A549 (cell line): ENCODE measurements at places on chromosomes 6 and 20.

DNA sequence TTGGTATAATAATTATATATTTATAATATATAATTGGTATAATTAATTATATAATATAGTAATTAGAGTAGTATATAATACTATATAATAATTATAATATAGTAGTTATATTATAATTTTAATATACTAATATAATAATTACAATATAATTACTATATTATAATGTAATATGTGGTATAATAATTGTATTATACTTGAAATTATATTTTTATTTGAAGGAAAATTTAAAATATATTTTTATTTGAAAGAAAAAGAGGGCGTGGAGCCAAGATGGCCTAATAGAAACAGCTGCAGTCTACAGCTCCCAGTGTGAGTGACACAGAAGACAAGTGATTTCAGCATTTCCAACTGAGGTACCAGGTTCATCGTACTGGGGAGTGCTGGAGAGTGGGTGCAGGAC, 365.9 kb downstream of the MMUT start:
- DNase-seq = no peak

DNA sequence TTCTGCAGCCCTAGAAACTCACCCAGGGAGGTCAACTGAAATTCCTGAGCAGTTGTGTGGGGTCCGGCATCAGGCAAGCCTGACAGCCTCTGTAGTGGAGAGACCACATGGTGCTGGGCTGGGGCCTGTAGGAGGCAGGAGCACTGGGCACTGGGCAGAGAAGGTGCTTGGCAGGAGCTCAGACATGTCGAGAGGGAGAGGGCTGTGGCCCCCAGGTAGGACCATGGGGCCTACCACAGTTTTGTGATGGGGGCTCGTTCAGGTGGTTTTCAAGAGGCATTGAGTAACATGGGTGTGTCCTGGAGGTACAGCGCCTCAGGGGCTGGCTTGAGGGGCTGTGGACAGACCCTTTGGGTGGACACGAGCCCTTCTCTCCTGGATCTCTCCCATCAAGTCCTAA, 15.9 kb downstream of the SLC22A23 start:
- DNase-seq = no peak

- no peak for DNase-seq
These were observed 148.9 kb downstream of the MAFB start for GRCh38 chr20:40540166-40540565.

DNA sequence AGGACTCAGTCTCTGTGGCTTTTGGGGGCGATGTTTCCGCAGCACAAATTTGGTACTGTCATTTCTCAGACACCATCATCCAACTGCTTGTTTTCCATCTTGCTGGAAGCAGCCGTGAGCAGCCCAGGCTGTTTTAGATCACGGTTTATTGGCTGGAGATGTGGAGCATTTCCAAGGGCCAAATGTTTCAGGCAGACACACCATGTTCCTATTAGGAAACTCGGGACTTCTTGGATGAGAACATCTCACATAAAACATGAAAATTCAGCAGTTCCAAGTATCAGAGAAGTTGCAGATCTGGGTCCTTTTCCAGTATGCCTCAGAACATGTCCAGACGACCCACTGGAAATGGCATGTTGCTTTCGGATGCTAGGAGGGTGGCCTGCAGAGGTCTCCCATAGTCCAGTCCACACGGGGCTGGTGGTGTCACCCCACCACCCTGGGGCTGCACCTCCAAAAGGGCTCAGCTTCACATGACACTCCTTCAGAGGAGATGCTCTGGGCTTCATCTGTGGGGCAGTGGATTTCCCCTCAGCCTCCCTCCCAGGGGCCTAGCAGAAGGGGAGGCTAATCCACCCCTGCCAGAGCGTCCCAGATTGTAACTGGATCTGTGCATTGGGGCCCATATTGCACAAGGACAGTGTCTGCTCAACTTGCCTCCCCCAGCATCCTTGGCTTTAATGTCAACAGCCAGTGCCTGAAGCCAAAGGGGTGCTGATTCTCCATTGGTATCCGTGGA, 176.3 kb downstream of the SCP2D1 start:
- DNase-seq = no peak

DNA sequence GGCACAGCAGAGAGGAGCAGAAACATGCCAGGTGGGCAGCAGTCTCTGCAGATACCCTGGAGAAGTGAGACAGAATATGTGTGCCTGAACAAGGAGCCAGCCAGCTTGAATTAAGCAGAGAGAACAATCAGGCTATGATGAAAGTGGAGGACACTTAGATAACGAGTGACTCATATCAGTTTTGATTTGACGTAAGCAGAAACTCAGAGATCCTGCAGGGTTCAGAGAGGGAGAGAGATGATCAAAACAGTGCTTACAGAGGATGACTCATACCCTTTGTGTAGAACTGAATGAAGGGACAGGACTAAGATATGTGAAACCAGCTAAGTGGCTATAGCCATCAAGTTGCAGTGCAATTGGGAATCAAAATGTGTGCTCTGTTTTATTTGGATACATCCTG, 300.7 kb downstream of the TENT5A start:
- peak; percentile 21 for DNase-seq

DNA sequence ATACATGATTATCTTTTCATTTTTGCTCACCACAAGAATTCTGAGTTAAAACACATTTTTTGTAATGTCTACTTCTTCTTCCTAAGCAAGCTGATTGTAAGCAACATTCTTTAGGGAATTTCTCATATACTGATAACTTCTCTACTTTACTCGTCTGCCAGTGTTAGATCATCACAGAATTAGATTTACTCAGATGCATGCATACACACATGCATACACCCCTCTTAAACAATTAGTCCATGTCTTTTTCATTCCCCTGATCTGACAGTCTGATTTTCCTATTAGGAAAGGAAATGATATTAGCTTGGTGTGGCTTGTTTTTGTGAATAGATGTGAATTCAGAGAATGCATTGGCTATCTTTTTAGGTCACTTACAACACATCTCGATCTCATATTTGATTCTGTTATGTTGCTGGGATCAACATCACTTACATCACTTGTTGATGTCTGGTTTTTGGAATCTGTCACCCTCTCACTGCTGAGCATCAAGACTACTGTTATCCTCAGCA, 91.4 kb downstream of the FIG4 start:
- DNase-seq = no peak

- DNase-seq = no peak
These were observed 101.1 kb upstream of the SCAF8 start for GRCh38 chr6:154632119-154632518.

- peak; percentile 89 for DNase-seq
These were observed 4.3 kb upstream of the CEBPB start for GRCh38 chr20:50186151-50186885.

DNA sequence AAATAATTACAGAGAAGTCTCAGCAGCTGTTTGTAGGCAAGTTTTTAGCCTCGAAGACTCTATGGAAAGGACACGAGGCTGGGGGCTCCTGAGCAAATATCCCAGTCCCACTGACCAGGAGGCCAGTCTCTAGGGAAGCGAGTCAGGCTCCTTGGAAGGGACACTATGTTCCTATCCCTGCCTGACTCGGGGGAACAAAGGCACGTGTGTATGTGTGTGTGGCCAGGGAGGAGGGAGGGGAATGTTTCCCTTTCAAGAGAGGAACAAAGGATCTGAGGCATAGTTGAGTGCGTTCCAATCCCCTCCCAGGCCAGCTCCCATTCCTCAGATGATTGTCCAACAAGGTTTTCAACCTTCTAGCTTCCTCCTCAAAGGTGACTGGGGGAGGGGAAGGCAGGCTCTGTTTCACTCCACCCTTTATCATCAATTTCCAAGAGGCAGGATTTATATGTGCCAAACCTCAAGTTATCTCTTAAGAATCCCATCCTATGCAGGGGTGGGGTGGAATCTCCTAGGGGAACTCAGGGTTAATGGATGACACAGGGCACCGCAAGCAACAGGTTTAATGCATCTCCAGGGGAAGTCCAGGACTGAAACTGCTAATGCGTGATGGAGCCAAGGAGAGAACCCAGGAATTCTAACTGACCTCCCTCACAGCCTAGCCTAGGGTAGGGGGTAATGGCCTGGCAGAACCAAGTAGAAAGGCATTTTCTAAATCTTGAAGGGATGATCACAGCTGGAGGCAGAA, 9.9 kb downstream of the BCL2L1 start:
- DNase-seq = peak; percentile 95

- DNase-seq = no peak
These were observed 142.1 kb downstream of the MYB start for GRCh38 chr6:135323202-135323668.

DNA sequence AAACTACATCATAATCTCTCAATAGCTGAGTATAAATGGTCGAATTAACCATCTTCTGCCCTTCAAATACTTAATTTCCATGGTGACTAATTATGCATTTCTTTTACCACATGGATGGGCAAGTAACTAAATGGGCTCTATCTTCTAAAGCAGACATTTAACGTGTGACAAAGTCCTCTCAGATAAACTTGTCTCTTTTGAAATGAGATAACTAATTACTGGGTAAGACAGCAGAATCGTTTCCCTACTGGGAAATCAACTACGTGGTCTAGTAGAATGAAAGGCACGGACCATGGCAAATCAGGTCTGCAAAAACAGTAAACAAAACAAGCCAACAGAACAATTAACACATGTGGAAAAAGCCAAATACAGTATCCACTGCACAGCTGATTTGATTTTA, 137.7 kb downstream of the BACH2 start:
- no peak for DNase-seq

DNA sequence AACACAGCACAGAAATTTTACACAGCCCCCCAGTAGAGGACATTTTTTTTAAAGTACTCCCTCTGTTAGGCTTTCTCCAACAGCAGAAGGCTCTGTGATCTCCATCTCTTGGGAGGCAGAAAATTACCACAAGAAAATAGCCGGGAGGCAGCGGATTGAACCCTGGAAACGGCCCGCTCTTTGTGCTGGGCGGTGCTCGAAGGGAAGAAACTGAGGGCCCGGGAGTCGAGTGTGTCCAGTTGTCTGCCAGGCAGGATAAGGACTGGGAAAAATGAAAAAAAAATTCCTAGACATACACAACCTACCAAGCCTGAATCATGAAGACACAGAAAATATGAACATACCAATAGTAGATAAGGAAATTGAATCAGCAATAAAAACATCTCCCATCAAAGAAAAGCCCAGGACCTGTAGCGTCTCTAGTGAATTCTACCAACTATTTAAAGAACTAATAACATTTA, 31.5 kb downstream of the POM121L2 start:
- DNase-seq = peak; percentile 40

DNA sequence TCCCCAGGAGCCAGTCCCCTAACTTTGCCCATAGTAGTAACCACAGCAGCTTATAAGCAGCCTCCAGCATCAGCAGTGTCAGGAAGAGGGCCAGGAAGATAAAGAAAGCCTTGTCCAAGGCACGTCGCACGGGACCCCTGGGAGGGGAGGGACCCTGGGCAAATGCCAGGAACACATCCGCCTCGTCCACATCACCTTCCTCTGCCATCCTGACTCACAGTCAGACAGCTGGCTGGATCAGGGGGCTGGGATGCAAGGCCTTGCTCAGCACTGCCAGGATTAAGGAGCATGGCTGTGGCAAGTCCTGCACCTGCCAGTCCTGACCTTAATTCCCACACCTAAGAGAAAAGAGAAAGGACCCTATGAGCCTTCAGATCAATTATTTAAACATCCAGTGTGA, 11.5 kb upstream of the ZBTB22 start:
- DNase-seq = no peak

GRCh38 chr6:159935633-159936032, 33.2 kb upstream of the IGF2R start:
- DNase-seq = no peak

GRCh38 chr20:24235296-24236175, 233.9 kb upstream of the SYNDIG1 start:
- no peak for DNase-seq

DNA sequence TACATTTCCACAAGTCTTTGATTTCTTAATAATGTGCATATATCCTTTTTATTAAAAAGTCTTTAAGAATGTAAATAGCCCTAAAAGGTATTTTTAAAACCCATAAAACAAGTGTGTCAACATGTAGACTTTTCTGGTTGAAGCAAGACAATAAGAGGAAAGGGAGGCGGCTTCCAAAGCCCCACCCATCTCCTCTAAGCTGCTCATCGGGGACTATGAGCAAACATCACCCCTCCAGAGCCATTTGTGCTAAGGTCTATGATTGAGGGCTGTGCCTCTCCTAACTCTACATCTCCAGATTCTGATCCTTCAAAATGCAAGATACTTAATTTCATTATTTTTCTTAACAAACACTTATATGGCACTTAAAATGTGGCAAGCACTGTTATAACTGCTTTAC, 2.5 kb upstream of the NAA20 start:
- peak; percentile 19 for DNase-seq

- no peak for DNase-seq
These were observed 229.7 kb upstream of the AGPAT4 start for GRCh38 chr6:161503570-161503969.

GRCh38 chr6:47355496-47355895, 45.8 kb upstream of the TNFRSF21 start:
- DNase-seq = no peak

GRCh38 chr20:24543741-24544140, 74.3 kb downstream of the SYNDIG1 start:
- no peak for DNase-seq

- peak; percentile 19 for DNase-seq
These were observed 34.2 kb upstream of the MDGA1 start for GRCh38 chr6:37731888-37732287.

DNA sequence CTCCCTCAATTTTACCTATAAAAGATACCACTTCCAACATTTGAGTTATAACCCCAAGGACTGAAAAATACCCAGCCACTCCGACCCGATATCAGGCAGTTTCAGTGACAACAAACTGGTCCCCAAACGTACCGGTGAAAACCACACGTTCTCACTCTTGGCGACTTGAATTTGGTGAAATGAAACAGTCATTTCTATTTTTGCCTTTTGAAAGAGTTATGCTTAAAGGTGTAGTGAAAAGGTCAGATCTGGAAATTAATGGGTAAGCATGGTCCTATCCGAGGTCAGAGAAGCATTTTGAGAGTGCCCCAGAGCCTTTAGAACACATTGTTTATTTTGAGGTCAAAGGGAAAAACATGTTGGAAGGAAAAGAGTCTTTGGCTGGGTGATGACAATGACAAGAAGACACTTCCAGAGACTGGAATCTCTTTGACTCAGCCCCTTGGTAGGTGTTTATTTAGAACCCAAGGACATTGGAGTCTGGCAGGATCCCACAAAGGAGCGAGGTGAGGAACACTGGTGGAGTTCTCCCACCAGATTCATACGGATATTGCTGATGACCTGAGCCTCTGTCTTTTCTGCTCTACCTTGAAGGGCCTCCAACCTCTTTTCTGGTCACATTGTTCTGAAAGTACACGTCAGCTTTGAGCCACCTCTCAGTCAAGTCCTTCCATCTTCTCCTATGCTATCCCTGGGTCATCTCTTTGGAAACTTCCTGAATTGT, 235.0 kb downstream of the GMPR start:
- no peak for DNase-seq
